HFFc6 (cell line): ENCODE measurements at places on chromosomes 3 and 15.

DNA sequence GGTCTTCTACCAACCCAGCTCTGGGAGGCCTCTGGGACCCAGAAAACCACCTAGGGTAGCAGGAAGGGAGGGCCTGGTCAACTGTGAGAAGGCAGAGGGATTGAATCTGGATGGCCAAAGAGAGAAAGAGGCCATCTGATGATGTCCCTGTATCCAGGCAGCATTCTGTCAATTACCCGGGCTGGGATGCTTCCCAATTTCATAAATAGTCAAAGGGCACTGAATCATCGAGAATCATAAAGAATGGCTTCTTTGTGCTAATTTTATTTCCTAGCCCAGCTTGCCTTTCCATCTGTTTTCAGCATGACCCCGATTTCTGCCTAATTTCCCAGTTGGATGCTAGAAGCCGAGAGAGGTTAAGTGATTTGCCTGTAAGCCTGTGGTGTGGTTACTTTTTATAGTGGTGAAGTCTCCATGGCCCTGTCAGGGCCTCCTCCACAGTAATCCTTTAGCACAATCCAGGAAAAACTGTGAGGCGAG, 129.2 kb downstream of the FAM43A start:
- DNase-seq, result no peak

DNA sequence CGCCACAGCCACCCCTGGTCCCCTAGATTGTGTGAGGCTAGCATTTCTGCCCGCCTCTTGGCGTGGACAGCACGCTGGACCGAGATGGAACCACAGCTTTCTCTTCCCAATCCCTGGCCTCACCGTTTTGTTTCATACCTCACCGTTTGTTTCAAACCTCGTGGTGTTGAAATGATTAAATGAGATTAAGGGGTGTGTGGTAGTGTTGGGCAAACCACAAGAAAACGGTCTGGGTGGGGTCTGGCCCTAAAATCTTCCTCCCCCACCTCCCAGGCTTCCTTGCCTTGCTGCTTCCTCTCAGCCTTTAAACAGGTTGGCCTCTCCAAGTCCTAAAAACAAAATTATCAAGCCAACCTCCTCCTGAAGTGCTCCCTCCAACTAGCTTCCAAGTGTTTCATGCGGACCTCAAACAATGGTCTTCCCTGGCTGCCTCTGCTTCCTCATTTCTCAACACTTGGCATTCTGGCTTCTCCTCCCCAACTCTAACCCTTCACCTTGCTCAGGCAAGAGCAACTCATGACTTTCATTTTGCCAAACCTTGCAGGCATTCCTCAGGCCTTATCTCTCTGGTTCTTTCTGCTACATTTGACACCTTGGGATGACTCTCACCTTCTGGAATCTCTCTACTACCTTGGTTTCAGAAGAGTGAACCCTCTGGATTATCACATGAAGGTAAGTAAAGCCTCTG, 1.4 kb upstream of the ATP13A3 start:
- DNase-seq, result no peak

- no peak for DNase-seq
These were observed 80.6 kb upstream of the PRR20G start for GRCh38 chr3:127368186-127369032.

- no peak for DNase-seq
These were observed 63.1 kb upstream of the MEF2A start for GRCh38 chr15:99502661-99503060.

- peak; percentile 16 for DNase-seq
These were observed 27.4 kb downstream of the CALML4 start for GRCh38 chr15:68177742-68178141.

GRCh38 chr3:60528651-60529050, 722.6 kb downstream of the FHIT start:
- no peak for DNase-seq

- DNase-seq, result no peak
These were observed 78.1 kb upstream of the CGNL1 start for GRCh38 chr15:57298204-57298603.

GRCh38 chr15:56298723-56299122, 55.0 kb upstream of the RFX7 start:
- no peak for DNase-seq

GRCh38 chr3:143633816-143634215, 214.5 kb downstream of the SLC9A9 start:
- DNase-seq, result no peak

- no peak for DNase-seq
These were observed 517.3 kb downstream of the MECOM start for GRCh38 chr3:169146179-169146665.

- DNase-seq, result no peak
These were observed 170.7 kb downstream of the OCA2 start for GRCh38 chr15:27928386-27928785.

DNA sequence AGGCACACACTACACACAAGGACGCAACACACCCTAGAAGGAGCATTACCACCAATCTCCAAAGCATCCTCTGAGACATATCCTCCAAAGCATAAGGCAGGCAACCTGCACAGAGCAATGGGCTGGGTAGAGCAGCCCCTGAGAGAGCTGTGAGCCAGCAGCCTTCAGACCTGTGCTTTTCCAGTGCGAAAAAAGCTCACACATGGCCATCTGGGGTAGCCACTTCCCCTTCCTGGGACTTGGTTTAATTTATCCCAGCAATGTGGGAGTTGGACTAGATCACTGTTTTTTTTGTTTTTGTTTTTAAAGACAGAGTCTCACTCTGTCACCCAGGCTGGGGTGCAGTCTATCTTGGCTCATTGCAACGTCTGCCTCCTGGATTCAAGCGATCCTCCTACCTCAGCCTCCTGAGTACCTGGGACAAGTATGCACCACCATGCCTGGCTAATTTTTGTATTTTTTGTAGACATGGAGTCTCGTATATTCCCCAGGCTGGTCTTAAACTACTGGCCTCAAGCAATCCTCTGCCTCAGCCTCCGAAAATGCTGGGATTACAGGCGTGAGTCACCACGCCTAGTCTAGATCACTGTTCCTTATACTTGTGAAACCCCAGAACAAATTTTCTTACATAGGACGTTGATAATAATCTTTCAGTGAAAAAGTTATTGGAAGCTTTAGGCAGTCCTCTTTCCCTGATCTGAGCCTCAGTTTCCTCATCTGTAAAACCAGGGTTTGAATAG, 18.9 kb downstream of the PTPN23 start:
- DNase-seq, result peak; percentile 61

- no peak for DNase-seq
These were observed 3.3 kb downstream of the CRYBG3 start for GRCh38 chr3:97825101-97825500.

DNA sequence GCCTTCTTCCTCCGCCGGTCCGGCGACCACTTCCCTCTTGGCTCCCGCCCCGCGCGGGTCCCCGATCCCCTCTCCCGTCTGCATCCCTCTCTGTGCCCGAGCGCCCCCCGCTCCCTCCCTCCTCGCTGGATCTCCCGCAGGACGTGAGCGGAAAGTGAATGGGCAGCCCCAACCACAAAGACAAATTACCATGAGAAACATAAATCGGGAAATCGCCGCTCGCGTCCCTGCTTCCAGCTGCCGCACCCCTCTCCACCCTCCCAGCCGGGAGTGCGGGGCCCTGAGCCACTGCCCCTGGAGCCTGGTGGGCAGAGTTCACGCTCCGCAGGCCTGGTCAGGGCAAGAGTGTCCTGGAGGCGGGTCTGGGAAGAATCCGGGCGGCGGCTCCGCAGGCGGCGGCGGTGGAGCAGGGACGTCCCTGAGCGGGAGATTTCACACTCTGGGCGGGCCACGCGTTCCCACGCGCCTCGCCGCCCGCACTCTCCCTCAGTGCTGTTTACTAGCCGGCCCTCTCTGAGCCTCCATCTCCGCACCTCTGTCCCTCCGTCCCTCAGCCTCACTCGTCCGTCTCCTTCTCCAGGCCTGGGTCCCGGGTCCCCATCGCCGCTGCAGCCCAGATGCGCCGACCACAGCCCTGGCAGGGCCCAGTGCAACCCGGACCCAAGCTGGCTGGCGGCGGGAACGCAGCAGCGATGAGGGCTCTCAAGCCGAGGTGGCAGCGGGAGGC, 835 bp downstream of the SEMA5B start:
- DNase-seq, result no peak

GRCh38 chr3:57864853-57865252, 108.7 kb downstream of the SLMAP start:
- DNase-seq, result no peak

DNA sequence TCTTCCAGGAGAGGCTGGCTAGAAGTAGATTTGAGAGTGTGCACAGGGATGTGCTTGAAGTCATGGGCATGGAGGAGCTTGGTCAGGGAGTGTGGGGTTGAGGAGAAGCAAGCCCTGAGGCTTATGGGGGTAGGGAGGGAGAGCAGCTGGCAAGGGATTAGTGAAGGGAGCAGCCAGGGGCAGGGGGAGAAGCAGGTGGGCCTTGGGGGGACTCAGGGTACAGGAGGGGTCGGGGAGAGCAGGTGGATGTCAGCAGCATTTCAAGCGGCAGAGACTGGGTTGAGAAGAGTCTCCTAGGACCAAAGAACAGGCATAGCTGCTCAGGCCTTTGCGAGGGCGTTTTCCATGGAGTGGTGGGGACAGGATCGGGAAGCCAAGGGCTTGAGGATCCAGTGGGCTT, 3.4 kb upstream of the LMAN1L start:
- no peak for DNase-seq

DNA sequence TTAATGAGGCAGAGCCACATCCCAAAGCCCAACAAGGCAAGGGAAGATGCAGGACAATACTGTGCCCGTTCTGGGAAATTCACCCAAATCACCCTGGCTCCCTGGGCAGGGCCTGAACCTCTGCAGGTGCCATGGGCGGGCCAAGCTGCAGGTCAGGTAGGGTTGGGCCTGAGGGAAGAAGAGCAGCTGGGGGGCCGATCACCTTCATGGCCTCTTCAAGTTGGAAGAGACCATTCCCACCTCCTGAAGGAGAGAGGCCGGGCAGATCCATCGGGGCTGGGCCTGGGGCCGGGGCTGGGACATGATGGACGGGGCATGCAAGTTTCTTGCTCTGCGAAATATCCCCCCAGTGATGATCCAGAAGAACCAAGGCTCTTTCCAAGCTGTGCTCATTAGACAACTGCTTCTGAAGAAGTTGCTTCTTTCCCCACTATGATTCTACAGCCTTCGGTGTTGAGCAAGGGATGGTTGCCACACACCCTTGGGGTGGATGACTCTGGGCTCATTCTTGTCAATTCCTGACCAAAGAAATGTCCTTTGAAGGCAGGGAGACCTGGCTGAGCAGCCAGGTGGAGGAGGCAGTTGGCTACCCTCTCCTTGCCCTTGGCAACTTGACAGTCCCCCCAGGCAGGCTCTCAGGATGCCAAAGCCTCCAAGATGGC, 38.2 kb downstream of the KLHL25 start:
- no peak for DNase-seq

GRCh38 chr3:197329382-197329781, 31.0 kb upstream of the DLG1 start:
- no peak for DNase-seq

DNA sequence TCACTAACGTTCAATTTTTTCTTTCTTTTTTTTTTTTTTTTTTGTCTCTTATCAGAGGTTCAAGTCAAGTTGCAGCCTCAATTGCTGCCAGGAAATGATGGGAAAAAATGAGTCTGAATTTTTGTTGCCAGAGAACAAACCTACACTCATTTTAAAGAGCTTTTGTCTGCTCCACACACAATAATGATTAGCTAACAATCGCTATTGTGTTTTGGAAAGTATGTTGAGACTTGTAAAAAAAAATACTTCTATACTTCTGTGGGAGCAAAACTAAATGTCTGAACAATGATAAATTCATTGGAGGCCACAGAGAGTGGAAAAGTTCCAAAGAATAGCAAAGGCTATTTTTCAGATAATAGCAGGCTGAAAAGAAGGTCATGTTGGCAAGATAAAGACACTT, 176.3 kb upstream of the LMCD1 start:
- no peak for DNase-seq

- no peak for DNase-seq
These were observed 32.9 kb downstream of the SNTN start for GRCh38 chr3:63685340-63685739.

- DNase-seq, result no peak
These were observed 195.4 kb downstream of the RAP2B start for GRCh38 chr3:153357436-153357835.

DNA sequence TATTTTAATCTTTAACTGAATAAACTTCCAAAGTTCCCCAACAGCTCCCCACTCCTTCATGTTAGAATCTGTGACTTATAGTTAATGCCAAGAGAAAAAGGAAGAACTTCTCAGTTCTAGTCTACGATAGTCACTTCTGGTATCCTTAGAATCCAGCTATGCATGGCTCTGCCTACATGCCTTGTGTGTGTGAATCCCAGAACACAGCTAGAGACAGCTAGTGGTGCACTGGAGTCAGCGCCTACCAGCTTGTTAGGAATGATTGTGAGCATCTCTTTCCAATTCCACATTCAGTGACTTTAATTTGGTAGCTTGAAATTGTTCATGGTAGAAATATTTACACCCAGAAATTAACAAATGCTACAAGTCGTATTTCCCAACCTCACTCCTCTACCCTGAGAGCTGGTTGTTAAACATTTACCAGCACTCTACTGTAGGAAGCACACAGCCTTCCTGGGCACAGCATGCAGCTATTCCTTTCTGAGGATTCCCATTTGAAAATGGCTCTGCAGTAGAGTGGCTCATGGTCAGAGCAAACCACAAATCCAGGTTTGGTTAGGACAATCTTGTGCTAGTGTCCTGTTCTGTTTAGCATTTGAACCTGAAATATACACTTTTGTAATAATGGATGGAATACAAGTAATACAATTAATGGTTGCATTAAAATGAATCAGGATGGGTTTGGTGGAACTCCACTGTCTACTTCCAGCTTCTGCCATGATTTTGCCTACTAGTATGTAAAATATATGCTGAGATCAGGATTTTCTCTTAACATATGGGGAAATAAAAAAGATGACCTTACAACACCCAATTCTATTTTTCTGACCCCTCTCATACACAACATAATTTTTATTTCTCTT, 371.0 kb upstream of the GBE1 start:
- DNase-seq, result no peak

GRCh38 chr15:52171386-52171785, 19.8 kb downstream of the GNB5 start:
- DNase-seq, result no peak

DNA sequence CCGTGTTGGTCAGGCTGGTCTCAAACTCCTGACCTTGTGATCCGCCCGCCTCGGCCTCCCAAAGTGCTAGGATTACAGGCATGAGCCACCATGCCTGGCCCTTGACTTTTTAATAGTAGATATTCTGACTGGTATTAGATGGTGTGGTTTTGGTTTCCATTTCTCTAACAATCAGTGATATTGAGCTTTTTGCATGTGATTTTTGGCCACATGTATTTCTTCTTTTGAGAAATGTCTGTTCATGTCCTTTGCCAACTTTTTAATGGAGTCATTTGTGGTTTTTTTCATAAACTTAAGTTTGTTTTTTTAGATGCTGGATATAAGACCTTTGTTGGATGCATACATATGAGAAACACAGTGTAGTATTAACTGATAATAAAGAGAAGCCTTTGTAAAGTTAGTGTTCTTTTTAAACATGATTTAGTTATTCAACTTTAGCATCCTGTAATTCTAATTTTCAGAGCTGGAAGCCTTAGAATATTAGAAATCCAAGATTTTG, 280.8 kb downstream of the RBMS3 start:
- no peak for DNase-seq
